ENCODE measurements at places on chromosomes 3 and 15. TPM values are rescaled to one million over a fixed set of nuclear protein-coding genes. Genes with fewer than 3 reads are reported as not detected.

The PARP15 gene
- total RNA-seq = 0.97 TPM

The CPLX3 gene
- total RNA-seq = not detected

The TP63 gene
- total RNA-seq = not detected

The IGSF11 gene
- total RNA-seq = 4.4 TPM

The CLSTN2 gene
- 32.2 TPM for total RNA-seq

The GABRB3 gene
- 1.7 TPM for total RNA-seq

The EIF2B5 gene
- 36.3 TPM for total RNA-seq

DNA sequence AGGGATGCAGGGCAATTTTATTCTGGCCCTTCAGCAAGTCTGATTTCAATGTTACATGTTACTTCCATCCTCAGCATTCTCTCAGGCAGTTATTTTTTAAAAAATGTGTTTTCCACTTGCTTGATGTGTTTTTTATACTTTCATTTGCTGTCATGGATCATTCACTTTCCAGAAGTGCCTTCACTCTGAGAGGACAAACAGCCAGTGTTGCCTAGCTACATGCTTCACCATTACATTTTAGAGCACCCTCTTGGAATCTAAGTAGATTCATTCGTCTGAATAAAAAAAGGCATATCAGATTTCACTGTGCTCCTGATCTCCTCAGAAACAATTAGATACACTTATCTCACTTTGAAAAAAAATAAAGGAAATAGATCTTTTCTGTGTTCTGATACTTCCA is 93.6 kb upstream of the POU1F1 start:
- no peak overlapping the region for H3K27ac ChIP-seq
- no peaks in the 10 kb centered on the region for H3K4me1 ChIP-seq
- H3K27me3 ChIP-seq = no peaks in the 10 kb centered on the region
- H3K36me3 ChIP-seq = no peaks in the 10 kb centered on the region

GRCh38 chr3:57059411-57059810 is 1.1 kb upstream of the SPATA12 start:
- no peaks in the 10 kb centered on the region for H3K36me3 ChIP-seq
- H3K4me3 ChIP-seq = no peak overlapping the region
- no peak overlapping the region for H3K27ac ChIP-seq
- no peaks in the 10 kb centered on the region for H3K4me1 ChIP-seq
- DNase-seq = no peak

DNA sequence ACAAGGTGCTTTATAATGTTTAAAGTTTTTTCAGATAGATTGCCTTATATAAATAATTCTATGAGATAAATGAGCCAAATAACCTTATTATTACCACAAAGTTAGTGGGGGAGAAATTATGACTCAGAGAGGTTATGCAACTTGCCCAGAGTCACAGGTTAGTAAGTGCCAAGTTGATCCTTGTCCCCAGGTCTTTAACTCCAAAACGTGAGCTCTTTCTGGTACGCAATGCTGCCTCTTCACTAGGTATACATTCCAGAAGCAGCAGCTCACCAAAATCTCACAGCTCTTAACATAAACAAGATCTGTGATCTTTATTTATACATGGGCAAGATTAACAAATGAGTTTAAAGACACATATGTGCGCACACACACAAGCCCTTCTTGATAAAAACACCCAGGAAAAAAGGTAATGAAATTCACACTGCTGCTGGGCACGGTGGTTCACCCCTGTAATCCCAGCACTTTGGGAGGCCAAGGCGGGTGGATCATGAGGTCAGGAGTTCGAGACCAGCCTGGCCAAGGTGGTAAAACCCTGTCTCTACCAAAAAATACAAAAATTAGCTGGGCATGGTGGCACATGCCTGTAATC is 59.8 kb upstream of the NR2F2 start:
- no peak overlapping the region for H3K27ac ChIP-seq
- no peaks in the 10 kb centered on the region for H3K27me3 ChIP-seq
- no peaks in the 10 kb centered on the region for H3K4me1 ChIP-seq
- H3K4me3 ChIP-seq = no peak overlapping the region
- DNase-seq = no peak

GRCh38 chr3:98326945-98327344 is 26.7 kb upstream of the OR5K4 start:
- no peaks in the 10 kb centered on the region for H3K4me1 ChIP-seq
- no peaks in the 10 kb centered on the region for H3K36me3 ChIP-seq
- H3K4me3 ChIP-seq = no peak overlapping the region
- DNase-seq = no peak
- no peaks in the 10 kb centered on the region for H3K27me3 ChIP-seq

DNA sequence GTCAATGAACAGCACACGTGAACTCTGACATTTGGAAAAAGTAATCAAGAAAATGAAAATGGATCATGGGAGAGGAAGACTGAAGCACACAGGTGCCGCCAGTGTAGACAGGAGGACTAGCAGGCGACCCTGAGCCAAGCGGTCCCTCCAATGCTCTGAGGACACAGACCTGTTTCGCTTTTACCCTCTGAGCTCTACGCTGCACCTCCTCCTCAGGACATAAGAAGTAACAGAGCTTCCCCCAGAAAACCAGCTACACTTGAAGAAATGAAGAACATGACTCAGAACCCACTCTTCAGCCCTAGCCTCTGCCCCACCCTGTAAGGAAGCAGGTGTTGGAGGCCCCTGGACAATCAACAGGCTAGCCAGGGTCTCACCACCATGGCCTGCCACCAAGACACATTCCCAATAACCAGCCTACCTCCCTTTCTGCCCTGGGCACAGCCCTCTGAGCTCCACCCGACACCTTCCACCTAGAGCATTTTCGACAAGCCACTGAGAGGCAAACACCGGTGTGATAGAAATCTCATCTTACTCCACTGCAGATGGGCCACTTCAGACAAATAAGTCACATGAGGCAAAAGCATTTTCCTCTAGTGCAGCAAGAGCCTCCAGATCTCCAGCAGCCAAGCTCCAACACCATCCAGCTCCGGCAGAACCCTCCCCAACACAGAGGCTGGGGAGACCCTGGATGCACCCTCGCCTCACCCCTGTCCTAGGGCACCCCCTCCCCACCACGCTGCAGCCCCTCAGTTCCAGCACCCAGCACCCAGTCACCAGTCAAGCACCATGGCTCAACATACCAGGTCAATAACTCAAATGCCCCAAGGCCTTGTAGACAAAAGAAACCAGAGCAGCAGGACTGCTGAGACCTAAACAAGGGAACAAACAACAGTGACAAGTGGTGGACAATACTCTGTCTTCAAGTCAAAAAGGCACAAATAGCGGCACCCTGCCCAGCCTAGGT is 11.4 kb downstream of the FAM174B start:
- H3K27me3 ChIP-seq = no peaks in the 10 kb centered on the region
- no peak overlapping the region for H3K27ac ChIP-seq
- no peaks in the 10 kb centered on the region for H3K36me3 ChIP-seq
- no peak overlapping the region for H3K4me3 ChIP-seq
- DNase-seq = no peak

- no peak overlapping the region for H3K27ac ChIP-seq
- DNase-seq = no peak
- H3K4me3 ChIP-seq = no peak overlapping the region
- no peaks in the 10 kb centered on the region for H3K36me3 ChIP-seq
- H3K27me3 ChIP-seq = no peaks in the 10 kb centered on the region
- H3K4me1 ChIP-seq = no peaks in the 10 kb centered on the region
Measured at GRCh38 chr3:157201648-157202278, 41.8 kb upstream of the CCNL1 start.

- H3K27ac ChIP-seq = no peak overlapping the region
- DNase-seq = no peak
- H3K4me1 ChIP-seq = no peaks in the 10 kb centered on the region
- H3K27me3 ChIP-seq = no peaks in the 10 kb centered on the region
Measured at GRCh38 chr3:66593978-66594377, 93.2 kb upstream of the LRIG1 start.

DNA sequence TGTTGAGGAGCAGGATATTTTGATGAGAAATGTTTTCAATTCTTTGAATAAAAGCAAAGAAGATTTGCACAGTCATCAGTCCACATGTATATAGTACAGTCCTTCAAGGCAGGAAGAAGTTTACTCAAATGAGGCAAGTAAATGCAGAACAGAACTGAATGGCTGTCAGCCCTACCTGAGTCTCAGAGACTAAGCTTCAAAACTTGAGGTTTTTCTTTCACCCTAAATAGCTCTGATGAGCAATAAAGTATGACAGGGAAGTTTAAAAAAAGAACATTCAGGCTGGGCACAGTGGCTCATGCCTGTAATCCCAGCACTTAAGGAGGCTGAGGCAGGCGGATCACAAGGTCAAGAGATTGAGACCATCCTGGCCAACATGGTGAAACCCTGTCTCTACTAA is 232.5 kb downstream of the SUCLG2 start:
- no peak for DNase-seq
- no peak overlapping the region for H3K27ac ChIP-seq
- H3K36me3 ChIP-seq = no peaks in the 10 kb centered on the region
- H3K4me1 ChIP-seq = no peaks in the 10 kb centered on the region
- H3K4me3 ChIP-seq = no peak overlapping the region
- H3K27me3 ChIP-seq = no peaks in the 10 kb centered on the region

DNA sequence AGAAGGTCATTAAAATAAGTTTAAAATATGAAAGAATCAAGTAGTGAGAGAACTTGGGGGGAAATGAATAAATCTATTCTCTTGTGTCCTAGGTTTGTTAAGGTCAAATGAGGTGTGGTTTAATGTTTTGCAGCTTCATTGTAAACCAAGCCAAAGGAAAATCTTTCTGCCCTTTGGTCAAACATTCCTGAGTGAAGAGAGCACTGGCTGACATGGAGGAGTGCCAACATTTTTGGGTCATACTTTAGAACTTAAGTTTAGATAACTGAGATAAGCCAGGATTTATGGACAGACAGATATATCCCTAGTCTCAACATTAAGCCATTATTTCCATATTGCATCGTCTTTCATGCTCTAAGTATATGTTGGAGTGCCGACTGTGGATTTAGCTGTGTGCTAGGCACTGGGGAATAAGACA is 66.4 kb downstream of the PTPRG start:
- no peak overlapping the region for H3K4me3 ChIP-seq
- DNase-seq = no peak
- no peaks in the 10 kb centered on the region for H3K27me3 ChIP-seq
- no peak overlapping the region for H3K27ac ChIP-seq

GRCh38 chr3:54121414-54122323 is 683 bp upstream of the CACNA2D3 start:
- no peak for DNase-seq
- H3K27me3 ChIP-seq = no peaks in the 10 kb centered on the region
- H3K4me3 ChIP-seq = peak overlapping the region; percentile 57
- H3K4me1 ChIP-seq = no peaks in the 10 kb centered on the region

Data from uterus (tissue), 4 donors.